ENCODE measurements at places on chromosomes 1 and 21.

- DNase-seq: no peak
These were observed 50.1 kb downstream of the NDUFS5 start for GRCh38 chr1:39076127-39076798.

DNA sequence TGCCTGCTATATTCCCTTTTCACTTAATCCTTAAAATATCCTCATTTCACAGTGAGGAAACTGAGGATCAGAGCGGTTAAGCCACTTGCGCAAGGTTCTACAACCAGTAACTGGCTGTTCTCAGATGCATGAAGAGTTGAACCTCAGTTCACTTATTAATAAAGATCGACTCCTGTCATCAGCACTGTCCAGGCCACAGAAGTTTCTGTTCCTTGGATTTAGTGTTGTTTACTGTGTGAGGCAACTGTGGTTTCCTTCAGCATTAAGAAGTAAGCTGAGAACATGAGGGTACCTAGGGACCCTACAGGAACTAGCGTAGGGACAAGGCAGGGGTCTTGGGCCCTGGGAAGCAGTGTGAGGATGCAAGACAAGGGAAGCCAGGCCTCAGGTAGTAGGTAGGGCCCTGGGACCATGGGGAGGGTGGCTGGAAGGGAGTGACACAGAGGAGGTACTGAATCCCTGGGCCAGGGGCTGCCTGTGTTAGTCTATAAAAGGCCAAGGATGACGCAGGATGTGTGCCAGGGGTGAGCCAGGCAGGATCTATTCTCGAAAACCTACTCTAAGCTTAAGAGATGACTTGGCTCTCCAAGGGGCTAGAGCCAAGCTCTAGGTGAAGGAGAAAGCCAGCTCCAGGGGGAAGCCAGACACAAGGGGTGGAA lies 181.2 kb upstream of the CSF3R start:
- no peak for DNase-seq

- DNase-seq: no peak
These were observed 55.1 kb downstream of the PRDX6 start for GRCh38 chr1:173532237-173532636.

GRCh38 chr21:46065914-46066551 lies 31.9 kb upstream of the COL6A2 start:
- DNase-seq: no peak

- DNase-seq: no peak
These were observed 14.6 kb downstream of the PYCR2 start for GRCh38 chr1:225909477-225909876.

- DNase-seq: no peak
These were observed 3.8 kb downstream of the BTF3L4 start for GRCh38 chr1:52059888-52060287.

DNA sequence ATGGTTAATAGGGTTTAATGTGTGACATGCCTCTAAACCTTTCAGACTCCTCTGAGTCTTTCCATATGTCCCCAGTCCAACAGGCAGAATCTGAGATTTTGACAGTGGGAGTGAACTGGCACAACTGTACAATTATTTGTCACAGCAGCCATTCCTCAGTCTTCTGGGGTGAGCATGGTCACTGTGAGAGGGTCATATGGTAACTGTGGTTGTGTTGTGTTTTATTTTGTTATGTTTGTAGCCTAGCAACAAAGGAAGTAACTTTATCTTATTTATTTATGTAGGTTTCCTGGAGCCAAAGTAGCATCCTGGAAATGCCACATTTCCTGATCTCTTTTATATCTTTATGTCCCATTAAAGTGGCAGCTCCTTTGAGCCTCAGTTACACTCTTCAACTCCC lies 1067.9 kb downstream of the TTLL7 start:
- no peak for DNase-seq

GRCh38 chr1:16134066-16134801 lies 21.6 kb downstream of the EPHA2 start:
- DNase-seq: no peak

DNA sequence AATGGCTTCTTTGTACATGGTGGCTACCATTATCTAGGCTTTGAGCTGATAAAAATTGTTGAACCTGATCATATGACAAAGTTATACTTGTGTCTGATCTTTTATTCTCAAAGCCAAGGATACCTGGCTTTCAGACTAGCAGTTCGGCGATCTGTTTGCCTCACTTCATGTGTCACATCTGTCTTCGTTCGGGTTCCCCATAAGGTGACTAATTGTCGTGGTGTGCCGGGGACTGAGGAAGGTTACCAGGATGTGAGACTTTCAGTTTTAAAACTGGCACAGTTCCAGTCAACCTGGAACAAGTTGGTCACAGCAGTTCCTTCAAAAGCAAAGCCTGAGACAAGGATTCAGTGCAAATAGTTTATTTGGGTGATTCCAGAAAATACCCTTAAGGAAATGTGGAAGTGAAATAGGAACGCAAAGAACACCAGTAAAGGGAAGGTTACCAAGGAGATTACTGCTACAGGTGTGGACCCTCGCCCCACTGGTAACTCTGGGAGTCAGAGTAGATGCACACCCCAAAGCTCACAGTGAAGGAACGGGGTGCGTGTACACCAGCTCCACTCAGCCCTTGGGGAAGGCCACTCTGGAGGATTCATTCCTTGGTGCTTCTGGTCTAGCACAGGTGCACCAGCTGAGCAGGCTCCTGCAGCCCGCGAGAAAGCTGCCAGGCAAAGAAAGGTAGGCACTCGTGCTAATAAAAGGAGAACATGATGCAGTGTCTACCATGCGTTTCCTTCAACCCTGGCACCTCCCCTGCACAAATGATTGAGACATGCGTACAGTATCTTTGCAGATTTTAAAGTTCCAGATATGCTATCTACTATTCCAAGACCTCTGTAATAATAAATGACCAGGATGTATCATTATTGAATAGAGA lies 69.0 kb downstream of the VWA5B1 start:
- no peak for DNase-seq
